Vagina (tissue), 2 donors: ENCODE measurements at places on chromosomes 5 and 9.

GRCh38 chr9:113542741-113543140 is 79.2 kb downstream of the RGS3 start:
- no peak for DNase-seq

DNA sequence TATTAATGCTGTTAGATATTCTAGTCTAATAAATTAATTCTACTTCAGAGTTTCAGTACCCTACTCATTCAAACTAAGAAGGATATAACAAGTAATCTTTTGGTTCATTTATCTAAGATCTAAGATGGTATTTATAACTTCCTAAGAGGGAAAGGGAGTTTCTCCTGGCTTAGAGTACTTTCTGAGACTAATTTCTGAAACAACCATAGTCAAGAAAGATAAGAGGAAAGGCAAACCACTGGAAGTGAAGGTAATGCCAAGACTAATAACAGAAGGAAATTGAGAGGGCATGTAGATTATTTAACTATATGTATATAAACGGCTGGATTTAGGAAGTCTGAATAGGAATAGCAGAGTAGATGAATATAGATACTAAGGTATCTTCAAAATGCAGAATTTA is 112.4 kb upstream of the ACOT12 start:
- DNase-seq = no peak

GRCh38 chr5:932628-933250 is 40.1 kb downstream of the TRIP13 start:
- DNase-seq = peak; percentile 91

DNA sequence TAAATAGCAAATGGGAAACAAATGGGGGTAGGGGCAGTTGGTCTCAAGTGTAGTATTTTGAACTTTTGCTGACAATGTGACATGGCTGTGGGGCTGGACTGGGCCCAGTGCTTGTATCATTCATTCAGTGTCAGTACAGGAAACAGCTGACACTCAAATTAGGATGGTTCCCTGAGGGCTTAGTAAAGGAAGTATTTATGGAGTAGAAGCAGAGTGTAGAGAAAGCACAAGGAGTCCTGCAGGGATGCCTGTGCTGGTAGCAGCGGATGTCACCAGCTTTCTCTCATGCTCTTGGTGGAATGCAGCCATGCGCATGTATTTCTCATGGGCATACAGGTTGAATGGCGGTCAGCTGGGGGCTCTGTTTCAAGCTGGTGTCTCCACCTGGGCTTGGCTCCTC is 72.9 kb upstream of the SLC44A1 start:
- DNase-seq = no peak

GRCh38 chr9:16689351-16689938 is 181.0 kb downstream of the BNC2 start:
- DNase-seq = no peak

GRCh38 chr9:120755810-120756434 is 37.3 kb downstream of the FBXW2 start:
- no peak for DNase-seq

GRCh38 chr5:143636931-143637528 is 174.9 kb upstream of the HMHB1 start:
- DNase-seq = no peak

- no peak for DNase-seq
Observed at GRCh38 chr9:105967797-105968196, 273.5 kb downstream of the TMEM38B start.

DNA sequence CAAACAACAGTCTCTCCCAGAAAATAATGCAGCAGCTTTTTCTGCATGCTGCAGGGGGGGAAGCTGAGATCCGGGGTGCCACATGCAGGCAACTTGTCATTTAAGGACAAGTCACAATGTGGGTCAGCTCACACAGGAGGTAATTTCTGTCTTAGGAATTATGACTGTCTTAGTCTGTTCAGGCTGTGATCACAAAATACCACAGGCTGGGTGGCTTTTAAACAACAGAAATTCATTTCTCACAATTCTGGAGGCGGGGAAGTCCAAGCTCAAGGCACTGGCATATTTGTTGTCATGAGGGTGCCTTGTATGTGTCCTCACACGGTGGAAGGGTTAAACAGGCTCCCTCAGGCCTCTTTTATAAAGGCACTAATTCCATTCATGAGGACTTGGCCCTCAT is 127.7 kb downstream of the DIRAS2 start:
- DNase-seq = no peak

DNA sequence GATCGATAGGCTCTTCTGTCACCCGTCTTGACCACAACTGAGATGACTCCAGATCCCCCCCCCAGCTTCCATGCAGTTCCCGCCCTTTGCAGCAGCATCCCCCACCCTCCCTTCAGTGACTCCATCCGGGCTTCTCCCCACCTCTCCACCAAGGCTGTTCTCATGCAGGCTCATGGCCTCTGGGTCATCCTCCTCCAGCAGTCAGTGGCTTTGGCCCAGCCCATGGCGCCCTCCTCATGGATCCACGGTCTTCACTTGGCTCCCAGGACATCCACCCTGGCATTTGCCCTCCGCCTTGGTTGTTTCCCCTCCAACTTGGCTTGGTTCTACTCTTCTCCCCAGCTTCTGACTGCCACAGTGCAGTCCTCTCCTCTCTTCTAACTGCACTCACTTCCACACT is 96.7 kb upstream of the RUFY1 start:
- no peak for DNase-seq

DNA sequence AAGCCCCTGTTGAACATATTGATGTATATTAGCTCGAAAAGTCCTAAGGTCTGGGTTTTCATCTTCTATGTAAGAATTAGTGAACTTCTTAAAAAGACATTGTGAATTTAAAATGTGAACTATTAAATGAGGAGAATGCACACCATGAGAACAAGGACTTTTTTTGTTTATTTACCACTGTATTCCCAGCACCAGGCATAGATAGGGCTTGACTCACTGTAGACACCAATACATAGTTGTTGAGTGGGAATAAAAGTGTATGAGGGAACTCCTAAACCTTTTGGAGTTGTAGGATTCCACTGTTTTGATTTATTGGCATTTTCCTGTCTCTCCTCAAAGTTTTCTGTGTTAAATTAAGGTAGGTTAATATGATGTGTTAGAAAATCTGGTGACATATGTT is 40.3 kb downstream of the NNT start:
- no peak for DNase-seq
